ENCODE measurements at places on chromosomes 6 and 20. TPM values are rescaled to one million over a fixed set of nuclear protein-coding genes. Genes with fewer than 3 reads are reported as not detected.

The SLC2A10 gene
- polyA plus RNA-seq, result 16.1 TPM

The NKAIN2 gene
- 20.2 TPM for polyA plus RNA-seq

- no peak for DNase-seq
Observed at GRCh38 chr6:31126396-31127175, 6.3 kb upstream of the CDSN start.

- DNase-seq, result no peak
Observed at GRCh38 chr20:54004445-54004844, 65.9 kb downstream of the BCAS1 start.

DNA sequence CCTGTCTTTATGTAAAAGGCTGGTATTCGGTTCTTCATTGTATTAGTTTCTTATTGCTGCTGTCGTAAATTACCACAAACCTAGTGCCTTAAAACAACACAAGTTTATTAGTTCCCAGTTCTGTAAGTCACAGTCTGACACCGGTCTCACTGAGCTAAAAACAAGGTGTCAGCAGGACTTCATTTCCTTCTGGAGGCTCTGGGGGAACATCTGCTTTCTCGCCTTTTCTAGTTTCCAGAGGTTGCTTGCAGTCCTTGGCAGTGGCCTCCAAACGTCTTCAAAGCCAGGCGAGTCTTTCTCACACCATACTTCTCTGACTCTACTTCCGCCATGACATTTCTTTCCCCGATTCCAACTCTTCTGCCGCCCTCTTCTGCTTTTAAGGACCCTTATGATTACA, 43.0 kb upstream of the ZFAND3 start:
- DNase-seq, result no peak

- DNase-seq, result no peak
Observed at GRCh38 chr20:45338121-45339030, 9.8 kb downstream of the SDC4 start.

Data from right renal cortex interstitium (tissue), 3 donors.